Activated CD4-positive, alpha-beta T cell treated with anti-CD3 and anti-CD28 coated beads for 24 hours (primary cell): ENCODE measurements at places on chromosomes 12 and 14.

DNA sequence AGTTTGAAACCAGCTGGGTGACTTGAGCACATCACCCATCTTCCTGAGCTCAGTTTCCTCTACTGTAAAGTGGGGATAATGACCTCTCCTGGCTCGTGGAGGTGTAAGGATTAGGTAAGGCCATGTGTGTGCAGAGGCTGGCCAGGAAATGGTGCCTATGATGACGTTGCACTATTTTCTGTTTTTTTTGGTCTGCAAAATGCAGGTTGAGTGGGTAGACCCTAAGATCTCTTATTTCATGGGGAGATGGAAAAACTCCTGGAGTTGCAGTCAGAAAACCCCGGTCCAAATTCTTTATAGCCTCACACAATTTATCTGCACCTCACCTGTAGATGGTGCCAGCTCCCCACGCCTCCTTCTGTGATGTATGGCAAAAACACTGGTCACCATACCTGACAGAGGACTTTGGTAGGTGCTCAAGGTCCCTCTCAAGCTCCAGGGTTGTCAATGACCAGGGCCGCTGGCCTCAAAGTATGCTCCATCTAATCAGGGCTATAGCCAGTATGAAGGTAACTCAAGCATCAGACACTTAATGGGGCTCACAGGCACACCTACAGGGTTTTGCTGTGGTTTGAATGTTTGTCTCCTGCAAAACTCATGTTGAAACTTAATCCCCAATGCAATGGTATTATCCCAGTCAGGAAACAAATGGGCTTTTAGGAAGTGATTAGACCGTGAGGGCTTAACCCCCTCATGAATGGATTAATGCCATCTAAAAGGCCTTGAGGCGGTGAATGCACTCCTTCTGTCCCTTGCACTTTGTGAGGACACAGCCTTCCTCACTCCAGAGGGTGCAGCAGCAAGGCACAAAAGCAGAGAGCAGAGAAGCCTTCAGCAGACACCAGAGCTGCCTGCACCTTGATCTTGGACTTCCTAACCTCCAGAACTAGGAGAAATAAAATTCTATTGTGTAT lies 17.6 kb downstream of the C14orf132 start:
- no peak for DNase-seq

- peak; percentile 38 for DNase-seq
Observed at GRCh38 chr12:38904537-38905479, 583 bp downstream of the CPNE8 start.

- no peak for DNase-seq
Observed at GRCh38 chr12:106284358-106285105, 18.0 kb upstream of the TCP11L2 start.

GRCh38 chr12:10362325-10362724 lies 27.5 kb downstream of the KLRK1 start:
- no peak for DNase-seq

- no peak for DNase-seq
Observed at GRCh38 chr12:110058875-110059615, 10.7 kb upstream of the C12orf76 start.

GRCh38 chr12:109124878-109125648 lies 8.7 kb downstream of the ACACB start:
- DNase-seq: no peak

GRCh38 chr12:99111600-99111999 lies 466.5 kb downstream of the APAF1 start:
- DNase-seq: no peak
